Prostate gland (tissue), 2 donors: ENCODE measurements at places on chromosomes 6 and 20.

DNA sequence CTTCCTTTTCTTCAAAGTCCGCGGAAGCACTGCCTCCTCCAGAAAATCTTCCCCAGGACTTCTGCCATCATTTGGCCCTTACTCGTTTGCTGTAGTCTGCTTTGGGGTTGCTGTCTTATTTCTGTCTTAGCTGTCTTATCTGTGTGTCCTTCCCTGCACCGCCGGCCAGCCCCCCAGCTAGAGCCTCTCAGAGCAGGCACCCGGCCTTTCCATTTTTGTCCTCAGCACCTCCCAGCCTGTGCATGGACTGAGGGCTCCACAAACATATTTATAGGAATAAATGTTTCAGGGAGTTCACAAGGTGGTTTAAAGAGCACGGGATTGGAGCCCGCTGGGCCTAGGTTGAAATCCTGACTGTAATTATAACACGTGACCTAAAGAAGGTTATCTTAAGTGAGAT, 8.1 kb downstream of the GLP1R start:
- no peak for DNase-seq

DNA sequence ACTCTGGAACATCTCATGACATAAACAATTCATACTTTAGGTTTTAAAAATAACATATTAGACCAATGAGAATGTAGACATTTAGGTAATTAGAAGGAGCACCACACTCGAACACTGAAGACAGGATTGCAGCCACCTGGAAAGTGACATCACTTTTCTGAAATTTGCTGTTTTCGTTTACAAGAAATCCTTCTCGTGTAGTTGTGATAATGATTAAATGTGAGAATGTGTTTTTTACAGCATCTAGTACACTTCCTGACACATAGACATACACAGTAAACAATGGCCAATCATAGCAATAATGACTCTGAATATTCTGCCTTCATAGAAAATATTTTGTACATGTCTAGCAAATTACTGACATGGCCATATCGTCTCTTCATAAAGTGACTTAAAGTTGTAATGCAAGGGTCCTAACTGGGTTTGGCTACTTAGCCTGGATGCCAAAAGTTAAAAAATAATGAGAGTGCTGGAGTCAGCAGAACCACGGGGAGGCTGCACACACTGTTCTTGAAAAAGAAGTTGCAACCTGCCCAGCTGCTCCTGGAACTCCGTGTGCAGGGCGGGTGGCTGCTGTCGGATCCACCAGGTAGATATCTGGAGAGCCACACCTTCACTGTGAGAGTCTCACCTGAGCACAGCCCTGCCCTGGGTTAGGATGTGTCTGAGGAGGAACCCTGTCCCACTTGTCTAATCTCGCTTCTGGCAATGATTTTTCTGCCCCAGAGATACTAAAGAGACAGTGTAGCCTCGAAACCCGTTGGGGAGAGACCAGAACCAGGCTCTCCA, 212.9 kb downstream of the QKI start:
- DNase-seq: no peak

DNA sequence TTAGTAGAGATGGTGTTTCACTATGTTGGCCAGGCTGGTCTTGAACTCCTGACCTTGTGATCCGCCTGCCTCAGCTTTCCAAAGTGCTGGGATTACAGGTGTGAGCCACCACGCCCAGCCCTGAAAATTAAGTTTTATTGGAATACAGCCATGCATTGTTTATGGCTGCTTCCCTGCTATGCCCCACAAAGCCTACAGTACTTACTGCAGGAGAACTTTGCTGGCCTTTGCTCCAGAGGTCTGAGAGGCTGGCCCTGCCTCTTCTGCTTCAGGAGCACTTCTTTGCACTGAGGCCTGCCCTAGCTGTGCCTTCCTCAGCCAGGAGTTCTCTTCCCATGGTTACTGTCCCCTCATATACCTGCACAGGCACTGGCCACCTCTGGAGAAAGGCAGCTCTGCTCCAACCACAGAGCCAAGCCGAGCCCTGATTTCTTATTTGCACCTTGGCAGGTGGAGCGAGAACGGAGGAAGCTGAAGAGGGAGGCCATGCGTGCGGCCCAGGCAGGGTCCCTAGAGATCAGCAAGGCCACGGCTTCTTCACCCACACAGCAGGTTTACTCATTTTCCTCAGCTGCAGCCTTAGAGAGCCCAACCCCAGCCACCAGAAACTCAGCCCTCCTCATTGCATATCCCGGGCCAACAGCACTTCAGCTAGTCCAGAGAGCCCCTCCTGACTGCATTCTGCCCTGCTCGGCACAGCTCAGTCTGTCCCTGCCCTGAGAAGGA, 20.8 kb downstream of the C20orf173 start:
- no peak for DNase-seq

DNA sequence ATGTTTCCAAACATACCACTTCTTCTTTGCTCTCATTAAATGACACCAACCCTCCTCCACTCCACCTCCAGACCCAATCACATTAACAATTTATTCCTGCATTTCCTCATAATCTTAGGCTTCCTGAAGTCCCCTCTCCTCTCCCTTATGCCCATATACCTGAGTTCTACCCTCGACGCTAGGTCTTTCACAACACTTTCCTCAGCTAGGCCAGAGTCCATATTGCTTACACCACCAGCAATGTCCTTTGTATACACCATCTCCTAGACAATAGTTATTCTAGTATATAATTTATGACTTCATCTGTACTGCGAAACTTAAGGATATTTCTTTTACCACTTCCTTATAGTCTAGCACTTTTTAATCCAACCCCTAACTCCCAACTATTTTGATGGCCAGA, 47.7 kb downstream of the SIM1 start:
- DNase-seq: no peak

DNA sequence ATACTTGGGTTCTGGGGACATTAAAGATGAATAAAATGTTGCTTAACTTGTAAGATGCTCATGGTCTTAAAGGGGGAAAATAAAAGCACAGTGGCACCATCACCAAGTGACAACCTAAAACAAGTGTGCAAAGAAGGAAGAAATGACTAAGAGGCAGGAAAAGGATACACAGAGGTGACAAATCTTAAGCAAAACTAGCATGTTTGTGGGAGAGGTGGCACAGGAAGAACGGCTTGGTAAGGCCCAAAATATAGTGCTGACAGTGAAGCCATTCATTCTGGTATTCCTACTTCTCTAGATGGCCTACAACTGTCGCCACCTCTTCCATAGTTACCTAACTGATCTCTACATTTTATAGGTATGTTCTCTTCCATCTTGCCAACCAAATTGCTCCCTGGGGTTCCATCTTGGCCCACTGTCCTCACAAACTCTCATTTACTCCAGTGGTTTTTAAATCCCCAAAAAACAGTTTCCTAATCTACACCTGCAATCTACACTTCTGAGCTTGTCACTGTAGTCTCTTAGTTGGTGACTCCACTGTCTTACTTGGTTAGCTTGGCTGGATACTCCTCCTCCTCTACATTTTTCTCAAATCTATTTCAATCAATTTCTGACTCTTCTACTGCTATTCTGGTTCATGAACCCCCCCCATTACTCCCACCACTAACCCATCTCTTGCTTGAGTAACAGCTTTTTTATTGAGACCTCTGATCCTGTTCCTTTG, 33.5 kb downstream of the FAM8A1 start:
- no peak for DNase-seq

DNA sequence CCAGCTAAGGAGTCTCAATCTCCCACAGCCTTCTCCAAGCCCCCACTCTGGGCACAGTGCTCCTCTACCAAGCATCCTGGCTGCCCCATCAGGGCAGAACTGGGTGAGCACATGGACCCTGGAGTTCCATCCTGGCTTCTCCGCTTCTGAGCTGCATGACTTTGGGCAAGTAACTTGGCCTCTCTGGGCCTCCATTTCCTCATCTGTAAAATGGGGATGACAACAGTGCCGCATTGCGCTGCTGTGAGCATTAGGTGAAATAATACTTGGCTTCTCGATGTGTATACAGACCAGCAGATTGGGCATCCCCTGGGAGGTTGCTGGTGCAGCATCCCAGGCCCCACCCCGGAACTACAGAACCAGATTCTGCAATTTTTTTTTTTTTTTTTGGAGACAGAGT, 8.3 kb upstream of the RIPOR3 start:
- no peak for DNase-seq

- DNase-seq: no peak
Measured at GRCh38 chr20:46991168-46991567, 96.5 kb downstream of the EYA2 start.

DNA sequence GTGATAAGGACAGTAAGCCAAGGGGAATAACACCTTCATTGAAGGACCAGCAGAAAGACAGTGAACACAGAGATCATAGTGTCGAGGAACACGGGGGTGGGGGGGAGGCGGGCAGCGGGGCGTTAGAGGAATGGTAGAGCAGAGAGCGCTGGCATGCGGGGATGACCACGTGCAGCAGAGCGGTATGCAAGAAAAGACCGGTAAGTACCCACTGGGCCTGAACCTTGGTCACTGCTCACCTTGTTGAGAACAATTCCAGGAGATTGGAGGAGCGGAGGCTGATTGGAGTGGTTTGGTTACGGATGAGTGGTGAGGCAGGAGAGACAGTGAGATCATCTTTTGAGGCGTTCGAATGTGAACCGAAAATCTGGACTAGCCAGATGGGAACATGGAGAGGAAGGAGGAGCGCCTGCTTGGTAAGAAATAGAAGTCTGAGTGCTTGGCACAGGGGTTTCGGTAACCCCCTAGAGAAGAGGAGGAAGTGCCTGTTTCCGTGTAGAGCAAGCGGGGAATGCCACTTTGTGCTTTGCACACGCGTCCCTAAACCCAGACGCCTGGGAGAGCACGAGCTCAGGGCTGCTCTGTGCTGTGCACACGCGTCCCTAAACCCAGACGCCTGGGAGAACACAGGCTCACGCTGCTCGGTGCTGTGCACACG, 70.0 kb downstream of the FAM120B start:
- no peak for DNase-seq
